ENCODE measurements at places on chromosomes 1 and 21.

- no peak for DNase-seq
Observed at GRCh38 chr1:96515430-96515829, 206.2 kb upstream of the PTBP2 start.

GRCh38 chr1:109188781-109189180 lies 24.9 kb upstream of the SARS1 start:
- DNase-seq = no peak

DNA sequence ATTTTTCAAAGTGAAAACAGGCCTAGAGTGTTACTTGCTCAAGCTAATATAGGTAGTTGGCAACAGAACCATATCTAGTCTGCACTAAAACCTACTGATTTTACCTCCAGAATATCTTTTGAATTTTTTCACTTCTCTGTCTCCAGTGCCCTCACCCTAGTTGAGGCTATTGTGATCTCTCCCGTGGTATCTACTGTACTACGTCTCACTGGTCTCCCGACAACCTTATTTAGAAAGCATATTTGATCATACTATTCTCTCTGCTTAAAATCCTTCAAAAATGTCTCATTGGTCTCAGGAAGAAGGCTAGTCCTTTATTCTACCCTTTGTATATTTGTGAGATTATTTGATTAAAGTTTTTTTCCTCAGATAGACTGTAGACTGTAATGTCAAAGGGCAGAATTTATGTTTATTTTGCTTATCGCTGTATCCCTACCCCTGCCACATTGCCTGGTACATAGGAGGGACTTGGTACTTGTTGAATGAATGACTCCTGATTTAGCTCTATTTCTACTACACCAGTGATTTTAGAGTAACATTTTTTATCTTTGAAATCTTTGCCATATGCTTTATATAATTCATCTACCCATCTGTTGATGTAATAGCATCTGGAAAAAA lies 135.5 kb upstream of the KIAA1614 start:
- no peak for DNase-seq

- DNase-seq = no peak
Observed at GRCh38 chr1:156663178-156663577, 14.0 kb downstream of the NES start.

GRCh38 chr1:159000625-159001024 lies 9.1 kb upstream of the IFI16 start:
- no peak for DNase-seq

GRCh38 chr1:82042306-82043060 lies 241.7 kb downstream of the ADGRL2 start:
- no peak for DNase-seq

GRCh38 chr21:42109873-42110525 lies 38.9 kb downstream of the UMODL1 start:
- DNase-seq = no peak

- DNase-seq = no peak
Observed at GRCh38 chr1:38962560-38962959, 20.9 kb upstream of the RHBDL2 start.

DNA sequence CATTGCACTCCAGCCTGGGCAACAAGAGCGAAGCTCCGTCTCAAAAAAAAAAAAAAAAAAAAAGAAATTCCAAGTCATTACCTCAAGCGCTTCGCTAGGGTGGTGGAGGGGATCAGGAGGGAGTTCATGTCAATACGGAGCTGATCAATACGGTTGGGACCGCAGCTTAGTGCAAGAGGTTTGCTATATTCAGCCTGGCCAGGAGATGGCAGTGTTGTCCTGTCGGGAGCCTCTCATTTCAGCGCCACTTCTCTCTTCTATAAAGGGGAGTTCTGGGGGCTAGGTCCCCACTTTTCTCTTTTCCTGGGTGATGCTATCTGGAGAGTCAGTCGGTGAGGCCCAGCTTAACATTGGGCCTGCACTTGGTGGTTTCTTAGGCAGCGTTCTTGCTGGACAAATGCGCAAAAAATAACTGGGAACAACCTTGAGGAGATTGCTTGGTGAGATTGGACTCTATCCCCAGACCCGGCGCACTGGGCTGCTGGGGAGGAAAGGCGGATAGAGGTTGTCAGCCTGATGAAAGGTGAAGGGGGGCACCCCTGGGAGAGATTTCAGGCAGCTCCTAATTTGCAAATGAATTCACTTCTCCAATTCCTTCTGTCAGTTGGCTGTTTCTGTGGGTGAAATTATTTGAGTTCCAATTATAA lies 40.4 kb downstream of the KIAA0040 start:
- peak; percentile 66 for DNase-seq

DNA sequence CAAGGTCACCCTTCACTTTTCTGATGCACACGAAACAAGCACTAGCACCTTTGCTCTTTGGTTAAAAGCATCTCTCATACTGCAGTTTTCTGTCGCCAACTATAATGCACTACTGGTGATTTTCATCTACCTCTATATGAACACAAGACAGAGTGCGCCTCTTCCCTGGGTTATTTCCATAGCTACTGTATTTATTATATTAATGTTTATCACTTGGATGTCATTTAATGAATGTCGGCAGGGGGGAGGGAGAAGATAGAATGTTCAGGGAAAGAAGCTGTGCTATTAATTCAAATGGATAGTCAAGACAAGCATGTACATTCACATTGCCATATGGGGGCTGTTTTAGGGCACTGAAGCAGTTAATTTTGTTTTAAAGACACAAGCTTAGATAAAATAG lies 174.1 kb upstream of the SAMSN1 start:
- no peak for DNase-seq

GRCh38 chr1:213448776-213449175 lies 397.7 kb downstream of the RPS6KC1 start:
- no peak for DNase-seq

GRCh38 chr1:119347858-119348257 lies 20.7 kb upstream of the HAO2 start:
- DNase-seq = no peak

DNA sequence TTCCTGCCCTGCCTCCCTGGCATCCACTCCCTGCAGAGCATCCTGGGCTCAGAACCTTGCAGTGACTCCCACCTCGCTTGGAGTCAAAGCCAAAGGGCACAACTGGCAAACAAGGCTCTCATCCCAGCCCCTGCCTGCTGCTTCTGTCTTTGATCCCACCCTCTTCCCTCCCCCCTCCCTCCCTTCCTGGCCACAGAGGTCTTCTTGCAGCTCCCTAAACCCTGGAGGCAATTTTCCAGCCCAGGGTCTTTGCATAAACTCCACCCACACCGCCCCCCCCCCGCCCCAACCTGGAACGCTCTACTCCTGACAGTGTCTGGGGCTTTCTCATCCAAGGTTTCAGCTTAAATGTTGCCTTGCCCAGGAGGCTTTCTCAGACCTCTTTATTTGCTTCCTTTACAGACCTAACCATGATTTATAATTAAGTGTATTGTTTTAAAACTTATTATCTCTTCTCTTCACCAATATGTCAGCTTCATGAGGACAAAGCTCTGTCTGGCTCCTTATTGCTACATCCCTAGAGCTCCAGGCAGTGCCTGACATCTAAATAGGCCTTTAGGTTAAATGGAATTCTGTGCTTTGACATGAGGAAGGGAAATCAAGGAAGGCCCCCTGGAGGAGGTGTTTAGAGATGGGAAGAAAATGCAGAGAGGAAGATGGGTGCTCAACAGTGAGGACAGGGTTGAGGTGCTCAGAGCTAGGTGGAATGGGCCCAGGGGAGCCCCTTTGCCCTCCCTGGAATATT lies 37.7 kb upstream of the PADI1 start:
- no peak for DNase-seq

DNA sequence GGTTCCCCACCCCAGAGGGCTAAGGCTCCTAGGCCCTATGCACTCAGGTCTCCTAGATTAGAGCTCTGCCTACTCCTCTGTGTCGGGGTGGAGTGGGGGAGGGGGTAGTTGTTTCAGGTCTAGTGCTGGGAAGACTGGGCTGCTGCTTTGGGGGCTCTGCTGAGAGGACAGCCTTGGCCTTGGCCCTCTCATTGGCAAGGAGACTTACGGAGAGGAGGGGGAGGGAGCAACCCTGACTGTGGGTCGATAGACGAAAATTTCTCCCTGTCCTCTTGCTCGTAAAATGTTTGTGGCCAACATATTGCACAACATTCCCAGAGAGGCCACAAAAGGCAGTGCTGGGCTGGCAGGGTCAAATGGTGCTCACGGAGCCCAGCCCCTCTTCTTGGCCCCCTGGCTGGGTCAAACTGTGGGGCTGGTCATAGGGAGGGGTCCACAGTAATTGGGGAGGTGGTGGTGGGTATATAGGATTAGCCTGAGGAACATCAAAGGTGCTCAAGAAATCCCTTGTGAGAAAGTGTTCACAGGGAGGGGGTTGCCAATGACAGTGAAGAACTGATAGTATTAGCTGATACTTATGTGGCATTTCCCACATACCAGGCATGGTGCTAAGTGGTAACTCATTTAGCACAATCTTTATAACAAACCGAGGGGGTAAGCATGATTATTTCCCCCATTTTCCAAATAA lies 8.5 kb upstream of the DMBX1 start:
- no peak for DNase-seq

DNA sequence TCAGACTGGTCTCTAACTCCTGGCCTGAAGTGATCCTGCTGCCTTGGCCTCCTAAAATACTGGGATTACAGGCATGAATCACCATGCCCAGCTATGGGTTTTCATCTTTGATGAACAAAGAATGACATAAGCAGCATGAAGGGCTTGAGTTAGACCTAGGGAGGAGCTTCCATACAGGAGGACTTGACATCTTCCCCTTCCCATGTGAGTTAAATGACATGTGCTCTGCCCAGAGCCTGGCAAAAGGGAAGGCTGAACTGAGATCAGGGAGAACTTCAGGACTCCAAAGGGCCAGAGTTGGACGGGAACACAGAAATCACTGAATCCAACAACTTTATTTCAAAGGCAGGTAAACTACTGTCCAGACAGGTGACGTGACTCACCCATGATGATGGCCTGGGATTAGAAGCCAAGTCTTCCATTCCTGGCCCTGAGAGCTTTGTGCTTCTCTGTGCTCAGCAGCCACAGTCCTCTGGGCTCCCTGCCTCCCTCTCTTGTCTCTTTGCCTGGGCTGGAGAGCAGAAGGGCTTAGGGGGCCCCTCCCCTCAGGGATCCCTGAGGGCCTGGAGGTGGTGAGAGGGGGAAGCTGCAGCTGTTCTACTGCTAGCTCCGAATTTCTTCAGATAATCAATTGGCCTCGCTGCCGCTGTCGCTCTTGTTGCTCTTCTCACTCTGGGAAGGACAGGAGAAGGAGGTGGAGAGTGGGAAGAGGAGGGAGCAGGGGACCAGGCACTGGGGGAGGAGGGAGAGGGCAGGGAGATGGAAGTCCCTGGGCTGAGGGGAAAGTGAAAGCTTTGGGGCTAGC lies 7.6 kb downstream of the NHLH1 start:
- no peak for DNase-seq

DNA sequence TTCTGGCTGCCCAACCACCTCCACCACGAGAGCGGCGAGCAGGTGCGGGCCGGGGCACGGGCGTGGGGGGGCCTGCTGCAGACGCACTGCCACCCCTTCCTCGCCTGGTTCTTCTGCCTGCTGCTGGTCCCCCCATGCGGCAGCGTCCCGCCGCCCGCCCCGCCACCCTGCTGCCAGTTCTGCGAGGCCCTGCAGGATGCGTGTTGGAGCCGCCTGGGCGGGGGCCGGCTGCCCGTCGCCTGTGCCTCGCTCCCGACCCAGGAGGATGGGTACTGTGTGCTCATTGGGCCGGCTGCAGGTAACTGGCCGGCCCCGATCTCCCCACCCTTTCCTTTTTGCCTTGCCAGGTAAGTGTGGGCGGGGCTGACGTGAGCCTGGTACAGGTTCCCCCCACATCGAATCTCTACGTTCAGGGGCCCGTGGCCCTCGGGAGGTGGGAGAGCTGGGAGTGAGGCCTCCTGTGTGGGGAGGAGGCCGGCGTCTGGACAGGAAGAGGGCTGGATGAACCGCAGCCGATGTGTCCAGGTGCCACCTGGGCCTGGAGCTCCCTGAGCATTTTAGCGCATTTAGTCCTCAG lies 51.7 kb downstream of the COL18A1 start:
- DNase-seq = no peak
